ENCODE measurements at places on chromosomes 2 and 18.

DNA sequence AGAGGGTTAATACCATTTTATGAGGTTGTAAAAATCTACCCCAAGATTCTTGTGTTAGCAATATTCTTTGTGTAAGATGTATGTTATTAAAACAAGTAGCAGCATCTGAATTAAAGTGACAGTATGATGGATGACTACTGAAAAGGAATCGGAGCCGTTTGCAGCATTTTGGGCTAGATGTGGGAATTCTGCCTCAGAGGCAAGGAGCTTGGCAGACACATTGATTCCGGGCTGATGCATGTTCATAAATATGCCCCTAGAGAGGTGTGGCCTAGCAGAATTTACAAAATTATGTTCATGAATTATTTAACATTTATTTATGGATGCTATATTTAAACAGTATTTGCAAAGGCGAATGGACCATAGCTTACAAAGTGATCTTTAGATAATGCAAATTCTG is 389.0 kb upstream of the ETAA1 start:
- DNase-seq = no peak
- H3K27ac ChIP-seq = no peak overlapping the region
- peaks cover 5% of the 10 kb centered on the region for H3K36me3 ChIP-seq
- H3K4me3 ChIP-seq = no peak overlapping the region

DNA sequence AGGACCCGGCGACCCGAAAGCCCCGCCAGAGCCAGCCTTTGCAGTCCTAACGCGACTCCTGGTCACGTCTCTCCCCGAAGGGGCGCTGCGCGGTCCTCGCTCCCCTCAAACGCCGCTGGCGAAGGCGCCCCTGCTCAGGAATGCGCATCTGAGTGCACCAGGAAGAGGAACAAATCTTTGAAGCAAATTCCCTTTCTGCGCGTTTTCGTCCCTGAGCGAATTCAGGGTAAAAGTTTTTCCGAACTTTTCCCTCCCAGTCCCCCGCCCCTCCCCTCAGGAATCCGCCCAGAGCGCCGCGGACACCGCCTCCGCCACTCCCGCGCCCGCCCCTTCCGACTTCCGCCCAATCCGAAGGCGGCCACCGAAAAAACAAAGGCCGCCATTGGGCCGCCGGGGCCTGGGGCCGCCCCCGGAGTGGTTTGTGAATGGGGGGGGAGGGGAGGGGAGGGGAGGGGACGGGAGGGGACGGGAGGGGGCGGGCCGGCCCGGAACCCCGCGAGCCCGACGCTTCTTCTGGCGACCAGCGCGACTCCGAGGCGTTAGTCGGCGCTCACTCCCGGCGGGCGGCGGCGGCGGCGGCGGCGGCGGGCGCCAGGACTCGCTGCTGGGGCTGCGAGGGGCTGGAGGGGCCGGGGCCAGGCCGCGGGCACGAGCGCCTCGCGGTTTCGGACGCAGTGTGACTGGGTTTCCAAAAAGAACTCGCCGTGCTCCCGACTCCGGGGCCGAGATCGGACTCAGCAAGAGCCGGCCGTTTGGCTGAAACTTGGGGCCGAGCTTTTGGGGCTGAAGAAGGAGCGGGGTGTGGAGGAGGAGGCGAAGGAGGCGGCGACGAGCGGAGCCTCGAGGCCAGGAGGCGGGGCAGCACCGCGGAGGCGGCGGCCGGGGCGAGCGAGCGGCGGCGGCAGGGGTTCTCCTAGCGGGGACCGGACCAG is at the start of gene FZD7:
Gene FZD7 (plus strand): TSS at position 539 of the 932 bp plus-strand sequence. CDS start 793 bp downstream, outside the sequence.
- H3K4me3 ChIP-seq = peak within 1 kb of the TSS; percentile 95
- DNase-seq = peak; percentile 88
- H3K4me1 ChIP-seq = peaks cover 23% of the 10 kb centered on the region
- peak within 1 kb of the TSS; percentile 67 for H3K27ac ChIP-seq
- H3K27me3 ChIP-seq = peaks cover 11% of the 10 kb centered on the region
- H3K36me3 ChIP-seq = no peaks in the 10 kb centered on the region

DNA sequence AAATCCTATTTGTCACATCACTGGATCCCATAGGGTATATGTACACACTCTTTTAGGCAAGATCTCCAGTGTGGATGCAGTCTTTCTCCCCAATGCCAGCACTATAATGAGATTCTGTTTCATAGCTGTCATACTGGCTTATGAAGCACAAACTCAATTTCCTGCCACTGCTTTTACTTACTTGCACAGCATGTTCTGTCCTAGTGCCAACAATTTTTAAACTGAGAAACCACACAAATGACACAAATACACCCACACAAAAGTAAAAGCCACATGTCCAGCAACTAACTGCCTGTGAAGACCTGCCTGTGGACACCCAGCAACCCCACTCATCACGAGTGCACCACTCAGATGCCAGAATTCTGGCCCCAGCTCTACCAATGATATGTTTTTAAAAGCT is 29.6 kb upstream of the RNU4ATAC start:
- no peaks in the 10 kb centered on the region for H3K4me1 ChIP-seq
- no peak overlapping the region for H3K4me3 ChIP-seq
- DNase-seq = no peak
- H3K27me3 ChIP-seq = peaks cover 2% of the 10 kb centered on the region
- peaks cover 11% of the 10 kb centered on the region for H3K36me3 ChIP-seq
- H3K27ac ChIP-seq = no peak overlapping the region

DNA sequence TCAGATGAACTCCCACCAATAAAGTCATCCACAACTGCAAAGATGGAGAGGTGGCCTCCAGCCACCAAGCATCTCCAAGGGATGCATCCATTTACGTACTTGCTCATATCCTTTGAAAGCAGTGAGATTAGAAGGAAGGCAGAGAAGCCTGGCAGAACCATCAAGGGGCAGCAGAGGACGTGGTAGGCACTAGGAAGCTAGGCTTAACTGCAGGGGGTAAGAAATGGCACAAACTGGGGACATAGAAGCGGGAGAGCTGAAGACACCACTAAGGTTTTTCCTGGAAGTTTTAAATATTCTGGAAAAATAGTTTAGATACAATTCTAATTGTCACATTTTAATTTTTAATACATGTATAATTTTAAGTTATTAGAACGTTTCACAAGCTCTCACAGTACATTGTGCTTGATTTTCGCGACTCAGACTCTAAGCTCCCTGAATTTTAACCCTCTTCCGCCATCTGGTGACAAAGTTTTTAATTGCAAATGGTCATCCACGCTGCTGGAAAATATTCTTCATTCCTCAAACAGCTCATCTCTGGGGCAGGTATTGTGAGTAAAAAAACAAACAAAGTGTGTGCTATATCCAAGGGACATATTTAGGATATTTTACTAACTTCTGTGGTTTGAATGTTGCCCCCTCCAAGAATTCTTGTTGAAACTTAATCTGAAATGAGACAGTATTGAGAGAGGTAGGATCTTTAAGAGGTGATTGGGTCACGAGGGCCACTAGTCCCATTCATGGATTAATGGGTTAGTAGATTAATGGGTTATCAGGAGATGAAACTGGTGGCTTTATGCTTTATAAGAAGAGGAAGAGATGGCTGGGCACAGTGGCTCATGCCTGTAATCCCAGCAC is 1.6 kb upstream of the PSTPIP2 start:
- no peaks in the 10 kb centered on the region for H3K36me3 ChIP-seq
- H3K27me3 ChIP-seq = peaks cover 2% of the 10 kb centered on the region
- H3K27ac ChIP-seq = no peak overlapping the region
- H3K4me1 ChIP-seq = no peaks in the 10 kb centered on the region
- no peak overlapping the region for H3K4me3 ChIP-seq

Data from glutamatergic neuron (in vitro differentiated cells).